Activated CD4-positive, alpha-beta T cell treated with anti-CD3 and anti-CD28 coated beads, Interleukin-2, amount 10 ng/mL, durations not matched to agents 24 days and 14 days (primary cell): ENCODE measurements at places on chromosomes 1 and 21. TPM values are rescaled to one million over a fixed set of nuclear protein-coding genes. Genes with fewer than 3 reads are reported as not detected.

Gene EFNA1
- total RNA-seq = 0.24 TPM in 1 of 2 replicates, not detected in the other

Gene LMOD1
- not detected in 2 replicates for total RNA-seq

Gene VAV3
- total RNA-seq = 5.5 TPM in 2 replicates

Gene ALG14
- 1.7 and 2.1 TPM in 2 replicates for total RNA-seq

Gene ST6GALNAC3
- 0.28 TPM in 1 of 2 replicates, not detected in the other for total RNA-seq

Gene KRTAP10-11
- not detected in 2 replicates for total RNA-seq

Gene ITGB2
- total RNA-seq = 265 and 266 TPM in 2 replicates

Gene MNDA
- total RNA-seq = not detected in 2 replicates

GRCh38 chr1:182181167-182181572, 119.7 kb upstream of the ZNF648 start:
- no peak for DNase-seq

GRCh38 chr1:69082312-69082711, 485.4 kb upstream of the LRRC7 start:
- DNase-seq = no peak

DNA sequence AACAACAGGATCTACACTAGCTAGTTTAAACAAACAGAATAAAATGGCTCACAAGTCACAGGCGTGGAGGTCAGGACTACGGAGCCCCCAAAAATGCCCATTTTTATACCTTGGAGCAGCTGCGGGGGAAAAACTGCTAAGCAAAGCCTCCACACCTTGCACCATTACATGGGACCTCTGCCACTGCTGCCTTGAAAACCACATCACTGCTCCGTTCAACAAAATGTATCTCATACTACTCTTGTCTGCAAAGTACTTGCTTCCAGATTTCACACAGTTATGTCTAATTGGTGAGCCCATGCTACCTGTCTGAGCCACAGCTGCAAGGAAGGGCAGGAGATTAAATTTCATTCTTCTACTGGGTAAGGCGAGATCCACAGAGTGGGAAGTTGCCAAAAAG, 24.4 kb downstream of the MRPL39 start:
- peak; percentile 51 for DNase-seq

DNA sequence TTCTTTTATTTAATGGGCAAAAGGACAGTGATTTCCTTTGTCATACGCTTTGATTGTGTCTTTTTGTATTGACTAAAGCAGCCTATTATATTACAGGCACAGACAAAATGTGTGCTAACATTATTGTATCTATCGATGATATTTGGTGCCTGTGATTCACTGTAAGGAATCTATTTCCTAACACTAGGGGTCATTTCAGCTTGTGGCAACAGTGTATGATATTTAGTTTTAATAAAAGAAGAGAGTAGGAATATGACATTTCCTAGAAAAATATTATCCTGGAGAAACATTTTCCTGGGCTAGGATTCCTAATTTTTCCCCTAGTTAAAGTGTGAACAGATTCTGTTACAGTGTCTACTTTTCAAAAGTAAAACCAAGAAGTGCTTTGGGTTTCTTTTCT, 42.8 kb downstream of the TYW3 start:
- DNase-seq = no peak

GRCh38 chr1:79693441-79694114, 687.0 kb upstream of the ADGRL4 start:
- DNase-seq = no peak

DNA sequence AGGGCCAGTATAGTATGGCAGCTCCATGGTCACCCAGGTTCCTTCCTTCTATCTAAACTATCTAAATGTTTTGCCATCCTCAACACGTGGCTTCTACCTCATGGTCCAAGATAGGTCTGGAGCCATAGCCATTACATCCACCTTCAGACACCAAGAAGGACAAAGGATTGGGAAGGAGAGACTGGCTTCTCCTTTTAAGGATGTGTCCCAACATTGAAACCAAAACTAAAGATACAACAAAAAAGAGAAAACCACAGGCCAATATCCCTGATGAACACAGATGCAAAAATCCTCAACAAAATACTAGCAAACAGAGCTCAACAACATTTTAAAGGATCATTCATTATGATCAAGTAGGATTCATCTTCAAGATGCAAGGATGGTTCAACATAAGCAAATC, 24.8 kb downstream of the HSD11B1 start:
- DNase-seq = no peak

DNA sequence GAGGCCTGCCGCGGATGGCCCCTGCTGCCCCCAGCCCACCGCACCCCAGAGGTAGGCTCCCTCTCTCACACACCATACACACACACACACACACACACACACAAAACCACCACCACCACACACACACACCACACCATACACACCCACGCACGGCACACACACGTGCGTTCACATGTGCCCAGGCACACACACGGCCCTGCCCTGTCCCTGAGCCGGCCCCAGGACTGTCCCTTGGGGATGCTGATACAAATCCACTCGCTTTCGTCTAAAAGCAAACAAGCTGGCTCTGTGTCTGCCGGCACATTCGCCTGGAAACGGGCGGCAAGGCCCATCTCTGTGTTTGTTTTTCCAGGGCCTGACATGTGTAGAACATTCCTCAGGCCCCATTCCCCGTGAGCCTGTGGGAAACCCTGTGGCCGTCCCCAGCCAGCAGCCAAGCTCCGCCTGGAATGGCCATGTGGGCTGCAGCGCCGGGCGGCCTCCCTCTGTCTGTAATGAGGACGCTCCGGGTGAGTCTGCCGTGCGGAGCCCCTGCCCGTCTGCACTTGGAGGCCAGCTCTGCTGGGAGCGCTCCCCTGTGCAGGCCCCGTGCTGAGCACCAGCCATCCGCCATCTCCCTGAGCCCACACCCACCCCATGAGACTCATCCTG, 67.4 kb downstream of the DMRTB1 start:
- DNase-seq = no peak

DNA sequence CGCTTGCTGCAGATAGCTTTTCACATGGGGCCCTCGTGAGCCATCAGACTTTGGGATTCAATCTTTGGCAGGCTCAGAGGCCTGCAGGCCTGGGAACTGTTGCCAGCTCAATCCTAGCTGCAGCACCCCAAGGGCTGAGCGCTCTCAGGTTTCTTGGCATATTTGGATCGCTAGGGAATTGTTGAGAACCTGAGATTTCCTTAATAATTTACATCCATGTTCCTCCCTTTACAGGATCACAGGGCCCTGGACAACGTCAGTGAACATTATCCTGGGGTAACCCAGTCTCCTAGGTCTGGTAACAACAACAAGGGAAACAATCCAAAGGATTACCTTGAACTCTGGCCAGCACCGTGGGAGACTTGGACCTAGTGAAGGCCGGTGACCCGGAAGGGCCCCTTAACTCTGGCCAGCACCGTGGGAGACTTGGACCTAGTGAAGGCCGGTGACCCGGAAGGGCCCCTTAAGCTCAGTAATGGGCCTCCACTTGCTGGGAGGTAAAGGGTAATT, 49.3 kb upstream of the NEK2 start:
- no peak for DNase-seq

GRCh38 chr1:4549930-4550329, 104.5 kb upstream of the AJAP1 start:
- DNase-seq = no peak

GRCh38 chr1:50415235-50416149, 7.8 kb downstream of the DMRTA2 start:
- no peak for DNase-seq

DNA sequence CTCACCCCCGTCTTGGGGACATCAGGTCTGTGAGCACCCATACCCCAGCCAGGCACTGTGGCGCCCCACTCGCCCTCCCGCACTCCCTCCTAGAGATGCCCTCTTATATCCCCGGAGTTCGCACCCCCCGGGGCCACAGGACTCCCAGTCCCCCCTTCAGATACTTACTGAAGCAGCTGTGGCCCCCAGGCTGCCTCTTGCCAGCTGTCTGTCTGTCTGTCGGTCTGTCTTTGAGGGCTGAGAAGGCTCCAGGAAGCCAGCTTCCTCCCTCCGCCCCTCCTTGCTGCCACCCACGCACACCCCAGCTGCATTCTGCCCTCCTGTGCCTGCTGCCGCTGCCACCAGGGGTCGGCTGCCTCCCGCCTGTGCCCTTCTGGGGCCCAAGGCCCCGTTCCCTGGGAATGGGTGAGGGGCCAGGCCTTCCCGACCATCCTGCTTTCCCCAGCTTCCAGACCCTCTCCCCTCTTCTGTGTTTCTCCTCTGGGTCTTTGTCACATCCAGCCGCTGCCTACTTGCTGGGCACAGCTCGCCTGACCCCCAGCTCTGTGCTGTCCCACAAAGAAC, at the start of gene PTPN7:
Gene PTPN7, minus strand, starts transcription at position 226 of the 564 bp plus-strand sequence. CDS start 1,200 bp downstream, outside the sequence.
- DNase-seq = peak; percentile 89

DNA sequence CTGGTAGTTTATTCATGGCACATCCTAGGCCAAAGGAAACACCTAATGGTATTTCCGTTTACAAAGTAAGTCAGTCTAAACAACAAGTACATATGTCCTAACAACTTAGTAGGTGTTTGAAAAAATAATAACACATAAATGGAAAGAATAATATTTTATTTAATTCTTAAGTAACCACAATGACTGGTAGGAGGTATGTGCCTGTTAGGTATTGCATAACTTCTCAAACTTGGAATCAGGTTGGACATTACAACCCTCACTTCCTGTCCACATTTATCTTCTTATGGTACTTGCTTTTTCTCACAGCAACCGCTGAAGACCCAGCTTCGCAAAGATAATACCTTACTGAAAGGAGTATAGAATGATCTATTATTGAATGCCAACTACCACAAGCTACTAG, 64.2 kb downstream of the VPS13D start:
- DNase-seq = no peak

- no peak for DNase-seq
These were observed 43.8 kb downstream of the FGGY start for GRCh38 chr1:59340411-59341307.

DNA sequence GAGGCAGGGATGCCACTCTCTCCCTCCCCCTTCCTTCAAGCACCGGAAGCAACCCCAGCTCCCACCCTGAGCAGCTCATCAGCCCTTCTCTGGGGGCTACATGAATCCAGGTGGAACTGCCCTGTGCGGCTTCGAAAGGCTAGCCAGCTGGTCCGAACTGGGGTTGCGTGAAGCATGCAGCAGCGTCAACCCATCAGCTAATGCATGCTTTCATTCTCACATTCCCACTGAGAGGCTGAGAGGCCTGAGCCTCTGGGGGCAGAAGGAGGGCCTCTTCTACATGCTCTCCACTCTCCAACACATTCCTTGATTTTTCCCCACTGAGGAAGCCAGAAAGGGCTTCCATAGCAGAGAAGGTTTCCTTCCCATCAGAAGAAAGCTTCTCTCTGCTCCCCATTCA, 5.6 kb downstream of the RXRG start:
- no peak for DNase-seq

DNA sequence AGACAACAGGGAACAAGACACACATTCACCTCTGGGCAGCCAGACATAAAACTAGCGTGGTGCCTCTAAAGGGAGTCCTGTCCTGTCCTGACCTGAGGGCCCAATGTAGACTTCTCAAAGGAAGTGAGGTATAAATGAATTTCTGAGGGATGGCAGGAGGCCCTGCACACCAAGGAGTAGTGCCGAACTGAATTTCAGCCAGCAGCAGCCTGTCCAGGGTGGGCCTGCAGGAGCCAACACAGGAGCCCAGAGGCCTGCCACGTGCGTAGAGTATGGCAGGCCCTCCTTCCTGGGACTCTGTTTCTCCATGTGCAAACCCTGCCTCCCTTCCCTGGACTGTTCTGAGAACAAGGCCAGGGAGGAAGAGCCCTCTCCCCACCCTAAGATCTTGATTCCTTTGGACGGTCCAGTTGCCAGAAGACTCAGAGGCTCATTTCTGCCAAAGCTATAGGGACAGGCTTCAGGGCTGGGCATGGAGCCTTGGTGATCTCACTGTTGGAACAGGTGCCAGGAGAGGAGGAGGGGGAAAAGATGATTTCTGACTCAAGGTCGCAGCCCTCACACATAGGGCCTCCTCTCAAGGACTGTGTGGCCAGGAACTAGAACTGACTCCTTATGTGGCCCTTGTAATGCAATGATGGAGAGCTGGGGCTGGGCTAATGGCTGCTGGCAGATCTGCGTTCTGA, 1.8 kb upstream of the FABP3 start:
- no peak for DNase-seq

DNA sequence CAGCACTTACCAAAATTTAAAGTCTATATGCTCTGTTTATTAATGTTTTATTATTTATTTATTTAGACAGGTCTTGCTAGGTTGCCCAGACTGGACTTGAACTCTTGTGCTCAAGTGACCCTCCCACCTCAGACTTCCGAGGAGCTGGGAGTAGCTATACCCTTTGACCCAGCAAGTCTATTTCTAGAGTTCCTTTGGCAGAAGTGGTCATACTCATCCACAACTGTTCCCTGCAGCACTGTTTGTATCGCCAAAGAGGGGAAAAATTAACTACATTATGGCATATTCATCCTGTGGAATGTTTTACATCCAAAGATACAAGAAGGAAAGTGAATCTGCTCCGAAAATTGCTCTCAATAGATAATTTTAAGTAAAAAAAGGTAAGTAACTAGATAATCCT, 28.5 kb downstream of the CACNA1S start:
- DNase-seq = no peak

GRCh38 chr1:76203127-76203526, 128.6 kb downstream of the ST6GALNAC3 start:
- DNase-seq = no peak

DNA sequence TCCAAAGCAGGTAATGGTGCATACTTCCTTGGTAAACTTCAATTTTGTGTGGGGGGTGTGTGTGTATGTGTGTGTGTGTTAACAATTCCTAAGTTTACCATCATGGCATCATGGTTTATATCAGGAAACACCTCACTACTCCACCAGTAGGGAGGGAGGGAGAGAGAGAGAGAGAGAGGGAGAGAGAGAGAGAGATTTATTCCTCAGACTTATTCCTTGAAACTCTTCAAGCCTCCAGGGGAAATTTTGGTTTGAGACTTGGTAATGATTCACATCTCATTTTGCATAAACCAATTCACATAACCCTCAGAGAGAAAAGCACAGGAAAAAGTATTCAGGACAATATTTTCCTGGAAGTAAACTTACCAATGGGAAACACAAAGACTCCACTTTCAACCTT, 115.0 kb downstream of the TTLL7 start:
- DNase-seq = no peak

DNA sequence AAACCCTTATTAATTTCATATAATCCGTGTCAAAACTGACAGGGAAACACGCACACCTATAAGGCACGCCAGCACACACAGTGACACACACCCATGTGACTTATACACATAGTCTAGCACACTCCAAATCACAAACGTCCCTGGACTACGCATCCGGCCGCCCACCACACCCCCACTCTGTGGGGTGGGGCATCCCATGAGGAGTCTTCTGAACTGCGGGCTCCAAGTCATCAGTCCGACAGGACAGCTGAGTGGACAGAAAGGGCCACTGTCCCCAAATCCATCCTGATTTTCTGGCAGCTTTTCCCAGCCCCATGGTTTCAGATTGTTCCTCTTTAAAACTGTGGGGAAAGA, 829 bp downstream of the PEA15 start:
- DNase-seq = peak; percentile 79

- DNase-seq = no peak
These were observed 54.2 kb downstream of the JAK1 start for GRCh38 chr1:64912191-64912590.

DNA sequence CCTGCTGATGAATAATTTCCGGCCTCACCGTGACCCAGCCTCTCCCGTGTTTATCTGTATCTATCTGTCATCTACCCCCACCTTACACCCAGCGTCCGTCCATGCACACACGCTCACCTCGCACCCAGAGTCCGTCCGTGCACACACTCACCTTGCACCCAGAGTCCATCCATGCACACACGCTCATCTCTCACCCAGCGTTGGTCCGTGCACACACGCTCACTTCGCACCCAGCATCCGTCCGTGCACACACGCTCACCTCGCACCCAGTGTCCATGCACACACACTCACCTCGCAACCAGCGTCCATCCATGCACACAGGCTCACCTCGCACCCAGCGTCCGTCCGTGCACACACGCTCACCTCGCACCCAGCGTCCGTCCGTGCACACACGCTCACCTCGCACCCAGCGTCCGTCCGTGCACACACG, 25.0 kb upstream of the COL18A1 start:
- no peak for DNase-seq
